Lower lobe of right lung (tissue), 2 donors: ENCODE measurements at places on chromosomes 7 and 10. TPM values are rescaled to one million over a fixed set of nuclear protein-coding genes. Genes with fewer than 3 reads are reported as not detected.

GRCh38 chr7:148939128-148939755 is 55.2 kb upstream of the EZH2 start:
- no peak for DNase-seq
- no peak overlapping the region for H3K4me3 ChIP-seq
- peaks cover 13% of the 10 kb centered on the region for H3K4me1 ChIP-seq
- H3K27me3 ChIP-seq, result no peaks in the 10 kb centered on the region

GRCh38 chr10:4315551-4315950 is 510.5 kb upstream of the AKR1E2 start:
- H3K4me3 ChIP-seq, result no peak overlapping the region
- no peak for DNase-seq
- H3K4me1 ChIP-seq, result no peaks in the 10 kb centered on the region
- no peak overlapping the region for H3K27ac ChIP-seq
- no peaks in the 10 kb centered on the region for H3K27me3 ChIP-seq

DNA sequence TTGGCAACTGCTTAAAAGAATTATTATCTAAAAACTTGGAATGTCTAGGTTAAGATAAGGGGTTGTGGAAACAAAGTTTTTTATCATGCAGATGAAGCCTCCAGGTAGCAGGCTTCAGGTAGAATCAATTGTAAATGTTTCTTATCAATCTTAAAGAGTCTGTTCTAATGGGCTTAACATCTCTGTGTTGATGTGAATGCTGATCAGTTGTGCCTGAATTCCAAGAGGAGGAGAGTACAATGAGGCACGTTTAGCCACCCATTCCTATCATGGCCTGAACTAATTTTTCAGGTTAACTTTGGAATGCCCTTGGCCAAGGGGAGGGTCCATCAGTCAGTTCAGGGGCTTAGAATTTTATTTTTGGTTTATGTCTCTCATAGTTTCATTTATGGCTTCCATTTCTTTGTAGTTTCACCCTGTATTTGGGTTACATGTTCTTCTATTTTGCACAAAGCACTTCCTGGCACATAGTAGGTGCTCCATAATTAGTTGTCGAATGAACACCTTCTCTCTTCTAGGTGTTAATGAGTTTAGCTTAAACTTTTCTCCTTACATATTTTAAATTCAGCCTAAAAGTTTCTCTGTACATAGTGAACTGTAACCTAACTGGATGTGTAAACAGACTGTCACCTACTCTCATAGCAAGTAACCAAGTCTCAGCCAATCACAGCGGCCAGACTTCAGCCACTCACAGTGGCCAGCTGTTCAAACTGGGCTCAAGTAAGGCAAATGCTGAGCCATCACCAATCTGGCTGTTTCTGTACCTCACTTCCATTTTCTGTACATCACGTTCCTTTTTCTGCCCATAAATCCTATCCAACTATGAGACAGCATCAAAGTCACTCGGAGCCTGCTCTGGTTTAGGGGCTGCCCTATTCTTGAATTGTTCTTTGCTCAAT is 34.7 kb downstream of the ALOX5 start:
- no peak overlapping the region for H3K4me3 ChIP-seq
- DNase-seq, result no peak
- peaks cover 6% of the 10 kb centered on the region for H3K36me3 ChIP-seq
- H3K27ac ChIP-seq, result no peak overlapping the region

TBXAS1 gene
- total RNA-seq, result 92.6 TPM

- no peak overlapping the region for H3K27ac ChIP-seq
- no peaks in the 10 kb centered on the region for H3K36me3 ChIP-seq
- H3K27me3 ChIP-seq, result no peaks in the 10 kb centered on the region
- no peak for DNase-seq
Observed at GRCh38 chr10:112838784-112839481, 111.1 kb upstream of the TCF7L2 start.

DNA sequence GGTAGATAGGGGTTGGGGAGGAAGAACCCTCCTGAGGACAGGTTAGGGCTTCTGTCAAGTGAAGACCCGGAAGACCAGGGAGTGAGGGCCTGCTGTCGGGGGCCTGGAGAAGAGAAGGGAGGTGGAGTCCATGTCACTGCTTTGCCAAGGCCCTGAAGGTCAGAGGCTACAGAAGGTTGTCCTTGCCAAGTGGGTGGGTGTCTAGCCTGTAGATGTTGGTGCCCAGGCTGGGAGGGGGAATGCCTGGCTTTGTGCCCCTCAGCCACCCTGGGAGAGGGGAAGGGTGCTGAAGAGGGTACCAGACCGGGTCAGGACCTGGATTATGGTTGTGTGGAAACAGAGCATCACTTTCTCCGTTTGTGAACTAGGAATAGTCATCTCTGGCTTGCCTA is 67.2 kb upstream of the AQP1 start:
- H3K27ac ChIP-seq, result peak overlapping the region; percentile 76
- H3K27me3 ChIP-seq, result no peaks in the 10 kb centered on the region
- peaks cover 79% of the 10 kb centered on the region for H3K4me1 ChIP-seq
- DNase-seq, result no peak
